ENCODE measurements at places on chromosomes 7 and 10.

DNA sequence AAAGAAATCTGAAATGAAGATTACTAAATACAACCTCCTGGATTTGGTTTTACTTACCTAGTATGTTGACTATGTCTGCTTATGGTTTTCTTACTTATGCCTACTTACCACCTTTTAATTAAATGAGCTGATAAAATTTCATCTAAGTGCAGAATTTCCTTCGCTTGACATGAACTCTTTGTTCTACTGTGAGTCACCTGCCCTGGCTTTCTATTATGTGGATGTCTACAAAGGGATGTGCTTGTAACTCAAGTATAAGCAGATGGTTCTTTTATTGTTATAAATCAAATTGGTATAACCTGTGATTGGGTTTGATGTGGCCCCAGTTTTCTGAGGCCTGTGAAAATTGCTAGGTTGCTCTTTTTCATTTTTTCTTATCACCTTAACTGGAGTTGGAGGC is 389.1 kb upstream of the ANKRD30A start:
- no peak for DNase-seq

- no peak for DNase-seq
These were observed 183.3 kb downstream of the STK31 start for GRCh38 chr7:23893176-23893941.

DNA sequence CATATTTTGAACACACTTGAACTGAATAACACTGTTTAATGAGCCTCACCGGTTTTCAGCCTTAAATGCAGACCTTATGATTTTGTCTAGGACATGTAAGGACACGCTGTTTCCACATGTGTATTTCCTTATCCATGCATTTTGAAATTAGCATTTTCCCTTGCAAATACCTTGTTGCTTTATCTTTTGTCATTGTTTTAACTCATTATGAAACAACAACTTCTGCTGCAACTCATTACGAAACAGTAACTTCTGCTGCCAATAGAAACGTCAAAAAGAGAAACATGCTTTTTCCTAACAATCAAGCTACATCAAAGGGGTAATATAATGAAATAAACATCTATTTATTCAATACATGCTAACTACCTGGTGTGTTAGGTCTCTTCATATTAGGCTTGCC is 322.0 kb downstream of the AGMO start:
- DNase-seq: peak; percentile 26

DNA sequence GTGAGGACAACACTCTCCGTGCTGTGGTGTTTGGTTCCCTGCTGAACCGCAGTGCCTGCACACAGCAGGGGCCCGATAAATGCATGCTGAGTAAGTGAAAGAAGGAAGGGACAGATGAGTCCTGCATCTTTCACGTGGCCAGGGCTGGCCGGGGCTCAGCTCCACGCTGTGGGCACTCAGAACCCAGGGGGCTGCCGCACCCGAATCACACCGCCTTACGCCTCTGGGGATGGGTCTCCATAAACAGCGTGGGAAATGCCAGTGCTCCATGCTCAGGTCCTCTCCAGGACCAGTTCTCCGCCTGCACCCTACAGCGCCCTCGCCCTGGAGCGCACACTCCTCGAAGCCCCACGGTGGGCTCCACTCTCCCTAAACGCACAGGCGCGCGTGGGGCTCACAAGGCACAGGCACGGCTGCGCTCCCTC is 38.1 kb downstream of the RASGEF1A start:
- DNase-seq: no peak

- DNase-seq: no peak
These were observed 131.6 kb upstream of the AHR start for GRCh38 chr7:17166824-17167379.

GRCh38 chr7:4428526-4428925 is 253.6 kb upstream of the FOXK1 start:
- no peak for DNase-seq

DNA sequence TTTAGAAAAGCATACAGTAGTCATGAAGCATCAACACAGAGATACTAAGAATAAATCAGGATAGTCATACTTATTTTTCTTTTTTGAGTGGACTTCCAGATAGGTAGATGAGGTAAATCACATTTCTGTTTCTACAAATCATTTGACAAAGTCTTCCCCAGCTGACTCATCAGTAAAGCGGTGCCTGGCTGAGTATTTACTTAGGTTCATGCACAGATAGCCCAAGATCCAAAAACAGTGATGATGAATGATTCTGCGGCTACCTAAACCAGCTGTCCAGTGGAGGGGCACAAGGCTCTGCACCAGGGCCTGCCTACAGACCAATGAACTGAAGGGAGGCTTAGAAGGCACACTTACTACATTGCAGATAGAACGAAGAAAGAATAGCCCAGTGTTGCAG is 113.1 kb downstream of the PARP12 start:
- DNase-seq: no peak

- no peak for DNase-seq
These were observed 481.0 kb upstream of the SEMA3A start for GRCh38 chr7:84675633-84676034.

Measured in suppressor macrophage (primary cell).